Endothelial cell of umbilical vein (primary cell): ENCODE measurements at places on chromosomes 7 and 10. TPM values are rescaled to one million over a fixed set of nuclear protein-coding genes. Genes with fewer than 3 reads are reported as not detected.
A peak's percentile ranks its signal among the peaks of the same experiment; 100 is the strongest.

DNA sequence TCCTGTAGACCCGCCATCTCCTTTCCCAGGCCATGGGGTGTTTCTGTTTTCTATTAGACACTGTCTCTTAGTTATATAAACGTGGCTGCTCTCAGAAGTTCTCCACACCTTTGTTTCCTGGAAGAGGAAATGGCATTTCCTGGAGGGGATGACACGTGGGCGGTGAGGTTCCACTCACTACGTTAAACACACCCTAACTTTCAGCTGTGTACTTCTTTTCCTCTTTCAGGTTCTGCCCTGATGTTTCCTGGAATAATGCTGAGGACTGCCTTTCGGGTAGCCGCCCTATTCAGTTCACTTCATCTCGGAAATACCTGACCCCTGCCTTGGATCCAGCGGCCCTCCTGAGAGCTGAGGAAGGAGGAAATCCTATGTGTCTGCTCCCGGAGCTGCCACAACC, 3.4 kb upstream of the PRKCQ start:
- no peak for DNase-seq

GRCh38 chr7:135853499-135853898, 104.9 kb upstream of the FAM180A start:
- no peak for DNase-seq

- DNase-seq = no peak
These were observed 25.5 kb downstream of the C1GALT1 start for GRCh38 chr7:7207876-7208275.

STEAP1B gene
- 46.1 and 55.4 TPM in 2 replicates for total RNA-seq

IL2RA gene
- total RNA-seq = not detected in 2 replicates

TMEM213 gene
- not detected in 2 replicates for total RNA-seq

LLCFC1 gene
- total RNA-seq = not detected in 2 replicates

GRCh38 chr7:100003711-100004661, 11.4 kb upstream of the ZKSCAN1 start:
- DNase-seq = peak; percentile 43

DNA sequence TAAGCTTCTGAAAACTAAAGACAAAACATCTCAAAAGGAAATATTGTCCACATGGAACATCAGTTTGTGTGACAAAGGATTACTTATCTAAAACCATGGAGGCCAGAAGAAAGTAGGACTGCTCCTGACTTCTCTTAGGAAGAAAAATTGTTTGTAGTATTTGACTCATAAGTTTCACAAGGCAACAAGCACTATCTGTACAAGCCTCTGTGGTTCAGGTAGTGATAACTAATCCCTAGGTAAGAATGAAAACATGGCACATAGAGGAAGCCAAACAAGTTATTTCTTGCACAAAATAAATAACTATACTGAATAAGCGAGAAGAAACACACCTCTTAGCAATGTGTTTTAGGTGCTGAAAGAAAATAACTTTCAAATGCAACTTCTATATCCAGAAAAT, 30.3 kb downstream of the TFPI2 start:
- DNase-seq = no peak

MGMT gene
- total RNA-seq = 11.1 and 15.0 TPM in 2 replicates

DNA sequence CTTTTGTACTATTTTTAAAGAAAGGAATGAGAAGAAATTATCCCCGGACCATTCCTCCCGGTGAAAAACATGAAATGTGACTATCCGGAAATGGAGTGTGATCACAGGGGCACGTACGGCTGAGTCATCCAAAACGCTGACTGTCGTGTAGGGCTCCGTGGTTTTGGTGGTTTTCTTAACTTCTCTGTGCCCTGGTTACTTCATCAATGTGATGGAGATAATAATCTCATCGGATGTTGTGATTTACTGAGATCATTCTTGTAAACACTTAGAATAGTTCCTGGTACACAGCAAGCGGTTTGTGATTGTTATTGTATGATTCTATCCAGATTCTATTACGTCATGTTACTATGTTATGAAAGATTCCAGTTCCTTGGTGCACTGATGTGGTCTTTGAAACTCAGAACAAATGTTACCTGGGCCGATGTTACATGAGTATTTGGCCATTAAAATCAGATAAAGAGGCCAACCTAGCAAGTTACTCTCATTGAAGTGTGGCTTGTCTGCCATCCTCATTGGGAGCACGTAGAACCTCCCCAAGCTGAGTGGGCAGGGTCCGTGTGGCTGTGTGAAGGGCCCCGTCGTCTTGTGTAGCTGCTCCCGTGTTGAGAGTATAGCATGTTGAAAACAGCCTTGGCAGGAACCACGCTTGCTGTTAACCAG, 99.5 kb downstream of the CAMK1D start:
- peak; percentile 9 for DNase-seq

- DNase-seq = no peak
These were observed at the start of gene GPER1 for GRCh38 chr7:1087952-1088920. TSS of gene GPER1 (plus strand) at chr7:1088113. CDS start at chr7:1091729, 3,616 bp downstream.

CYP26C1 gene
- total RNA-seq = 2.0 and 3.0 TPM in 2 replicates

GRCh38 chr10:5691786-5692185, 7.1 kb downstream of the TASOR2 start:
- no peak for DNase-seq

DNA sequence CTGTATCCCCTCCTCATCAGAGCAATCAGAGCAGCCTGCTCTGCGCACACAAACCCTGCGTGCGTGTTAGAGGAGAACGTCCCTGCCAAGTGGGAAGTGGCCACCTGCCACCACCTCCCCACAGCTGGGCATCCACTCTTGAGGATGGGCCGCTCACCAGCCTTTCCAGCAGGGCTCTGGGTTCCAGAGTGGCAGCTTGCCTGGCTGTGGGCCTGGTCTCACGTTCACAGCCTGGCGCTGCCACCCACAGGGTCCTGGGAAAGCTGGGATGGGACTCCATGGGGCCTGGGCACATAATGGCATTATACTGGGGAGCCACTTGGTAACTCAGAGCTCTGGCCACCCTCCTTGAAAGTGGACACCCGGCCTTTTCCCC, 151.1 kb upstream of the PPP2R2D start:
- DNase-seq = no peak

GRCh38 chr7:47622946-47623640, 41.2 kb upstream of the TNS3 start:
- DNase-seq = no peak

DNA sequence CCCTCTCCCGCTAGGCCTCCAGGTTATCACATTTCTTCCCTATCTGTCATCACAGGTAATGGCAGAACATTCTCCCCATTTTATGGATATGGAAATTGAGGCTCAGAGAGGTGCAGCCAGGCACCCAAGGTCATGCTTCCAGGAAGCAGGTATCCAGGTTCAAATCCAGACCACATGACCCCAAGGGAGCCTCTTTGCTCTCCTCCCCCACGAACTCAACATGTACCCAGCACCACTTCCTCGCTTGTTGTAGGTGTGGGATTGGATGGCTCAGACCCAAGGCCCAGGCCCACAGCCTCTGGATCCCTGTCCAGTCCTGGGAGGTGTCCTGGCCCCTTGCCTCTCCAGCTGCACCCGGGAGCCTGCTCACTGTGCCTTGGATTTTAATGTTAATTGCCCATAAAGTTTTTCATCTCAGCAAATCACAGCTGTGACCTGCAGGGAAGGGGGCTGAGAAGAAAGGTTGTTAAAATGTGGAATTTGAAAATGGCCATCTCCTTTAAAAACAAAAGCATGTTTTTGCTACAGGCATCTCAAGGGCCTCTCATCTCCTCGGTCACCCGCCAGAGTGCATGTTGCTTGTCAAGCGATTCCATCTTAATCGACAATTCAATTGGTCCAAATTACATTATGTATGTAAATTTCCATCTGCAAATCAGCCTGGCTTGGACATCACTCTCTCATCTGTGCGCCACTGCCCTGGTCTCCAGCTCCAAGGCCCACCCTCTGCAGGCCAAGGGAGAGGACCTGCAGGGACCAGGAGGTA, 205.4 kb upstream of the ZMIZ1 start:
- DNase-seq = no peak

DNA sequence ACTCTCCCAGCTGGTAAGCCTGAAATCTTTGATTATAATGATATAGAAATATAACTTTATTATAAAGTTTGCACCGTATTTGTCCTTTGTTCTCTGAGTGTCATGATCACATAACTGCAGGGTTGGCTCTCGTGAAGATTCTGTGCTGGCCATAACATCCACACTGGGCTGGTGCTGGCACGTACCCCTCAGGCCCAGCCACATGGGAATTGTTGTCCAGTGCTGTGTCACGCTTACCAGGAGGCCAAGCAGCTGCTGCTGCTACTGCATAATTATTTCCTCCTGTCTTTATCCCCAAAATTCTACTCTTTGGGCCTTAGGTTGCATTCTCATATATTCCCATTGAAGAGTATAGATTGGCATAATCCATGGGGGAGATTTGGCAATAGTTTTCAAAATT, 20.8 kb upstream of the UCN3 start:
- DNase-seq = no peak

- no peak for DNase-seq
These were observed 1.5 kb upstream of the RELN start for GRCh38 chr7:103990991-103991390.

- no peak for DNase-seq
These were observed 359.4 kb upstream of the CELF2 start for GRCh38 chr10:10658172-10658785.

MKX gene
- not detected in 2 replicates for total RNA-seq

- no peak for DNase-seq
These were observed 512.6 kb upstream of the SEMA3D start for GRCh38 chr7:85699482-85699881.

DNA sequence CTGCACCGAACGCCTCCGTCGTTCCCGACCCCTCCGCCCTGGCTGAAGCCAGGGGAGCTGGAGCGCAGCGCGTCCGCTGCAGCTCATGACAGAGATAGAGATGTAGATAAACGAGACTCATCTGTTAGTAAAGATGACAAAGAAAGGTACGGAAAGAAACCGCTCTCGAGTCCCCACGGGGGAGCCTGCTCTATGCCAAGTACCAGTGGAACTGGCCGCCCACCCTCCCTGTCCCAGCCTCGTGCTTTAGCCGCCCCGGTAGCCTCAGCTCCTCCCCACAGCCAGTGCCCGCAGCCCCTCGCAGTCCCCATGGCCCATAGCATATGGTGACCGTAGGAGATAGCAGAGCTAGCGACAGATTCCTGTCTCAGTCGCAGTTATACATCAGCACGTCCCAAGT, 344.7 kb upstream of the GALNT17 start:
- DNase-seq = no peak

DNA sequence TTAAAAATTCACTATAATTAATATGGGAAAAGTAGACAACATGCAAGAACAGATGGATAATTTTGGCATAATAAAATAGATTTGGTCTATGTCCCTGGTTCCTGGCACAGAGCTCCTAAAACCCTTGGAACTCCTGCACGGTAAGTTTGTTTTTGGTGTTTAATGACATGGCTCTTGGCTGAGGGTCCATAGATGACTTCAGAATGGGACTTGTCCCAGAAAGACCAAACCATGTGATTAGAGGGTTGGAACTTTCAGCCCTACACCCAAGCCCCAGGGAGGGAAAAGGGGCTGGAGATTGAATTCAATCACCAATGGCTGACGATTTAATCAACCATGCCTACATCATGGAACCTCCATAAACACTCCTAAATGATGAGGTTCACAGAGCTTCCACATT, 12.6 kb upstream of the GSDME start:
- DNase-seq = no peak

GRCh38 chr10:64261092-64261491, 739.9 kb downstream of the REEP3 start:
- no peak for DNase-seq

CCL24 gene
- total RNA-seq = not detected in 2 replicates

GRCh38 chr10:30819341-30820181, 190.0 kb upstream of the LYZL2 start:
- DNase-seq = no peak

DNA sequence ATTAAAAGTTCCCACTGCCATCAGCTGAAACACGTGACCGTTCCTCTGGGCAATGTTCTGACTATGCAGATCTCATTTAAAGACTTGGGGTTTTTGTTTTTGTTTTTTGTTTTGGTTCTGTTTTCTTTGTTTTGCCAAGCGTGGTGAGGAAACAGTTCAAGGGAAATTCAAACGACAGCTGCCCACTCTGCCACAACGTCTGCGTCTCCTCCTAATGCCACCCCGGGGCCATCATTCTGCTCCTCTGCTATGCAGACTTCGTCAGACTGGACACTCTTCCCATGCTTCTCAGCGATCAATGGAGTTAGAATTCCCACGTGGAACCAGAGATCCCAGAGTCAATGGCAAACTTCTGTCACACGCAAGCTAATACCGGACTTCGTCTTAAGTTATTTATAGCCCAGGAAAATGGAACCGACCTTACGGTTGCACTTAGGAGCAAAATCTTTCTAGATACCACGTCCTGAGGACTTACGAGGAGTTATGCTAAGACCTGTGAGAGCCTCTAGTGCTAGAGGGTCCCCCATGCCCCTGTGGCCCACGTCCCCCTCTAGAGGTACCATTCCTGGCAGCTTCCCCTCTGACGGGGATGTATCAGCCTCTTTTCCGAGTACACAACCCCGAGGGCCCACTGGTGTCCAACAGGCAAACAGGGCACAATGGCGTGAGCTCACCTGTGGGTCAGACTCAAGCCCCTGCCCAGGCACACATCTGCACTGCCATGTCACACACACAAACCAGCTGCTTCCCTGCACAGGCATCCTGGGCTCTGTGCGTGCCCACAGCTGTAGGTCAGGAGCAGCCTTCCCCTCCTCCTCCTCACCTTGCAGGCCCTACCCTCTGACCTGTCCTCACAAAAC, 24.4 kb downstream of the EBF3 start:
- DNase-seq = no peak

- DNase-seq = peak; percentile 64
These were observed 39.0 kb downstream of the ADK start for GRCh38 chr10:74189999-74190421.

GRCh38 chr10:24467605-24468004, 256.1 kb downstream of the ARHGAP21 start:
- DNase-seq = no peak

DNA sequence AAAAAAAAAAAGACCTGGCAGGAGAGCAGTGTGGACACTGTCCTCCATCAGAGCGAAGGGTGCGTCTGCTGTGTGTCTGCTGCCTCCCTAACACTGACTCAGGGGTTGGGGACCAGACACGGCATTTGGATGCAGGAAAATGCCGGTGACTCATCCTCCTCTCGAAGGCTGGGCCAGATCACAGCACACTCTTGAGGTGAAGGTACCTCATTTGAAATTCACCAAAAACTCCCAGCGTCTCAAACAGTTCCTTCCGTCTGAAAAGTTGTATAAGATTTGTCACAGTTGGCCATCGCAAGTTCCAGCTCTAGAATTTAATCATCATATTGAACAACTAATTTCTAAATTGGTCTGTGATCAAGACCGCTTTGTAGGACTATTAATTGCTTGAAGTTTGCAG, 118.1 kb upstream of the LYZL2 start:
- no peak for DNase-seq

DNA sequence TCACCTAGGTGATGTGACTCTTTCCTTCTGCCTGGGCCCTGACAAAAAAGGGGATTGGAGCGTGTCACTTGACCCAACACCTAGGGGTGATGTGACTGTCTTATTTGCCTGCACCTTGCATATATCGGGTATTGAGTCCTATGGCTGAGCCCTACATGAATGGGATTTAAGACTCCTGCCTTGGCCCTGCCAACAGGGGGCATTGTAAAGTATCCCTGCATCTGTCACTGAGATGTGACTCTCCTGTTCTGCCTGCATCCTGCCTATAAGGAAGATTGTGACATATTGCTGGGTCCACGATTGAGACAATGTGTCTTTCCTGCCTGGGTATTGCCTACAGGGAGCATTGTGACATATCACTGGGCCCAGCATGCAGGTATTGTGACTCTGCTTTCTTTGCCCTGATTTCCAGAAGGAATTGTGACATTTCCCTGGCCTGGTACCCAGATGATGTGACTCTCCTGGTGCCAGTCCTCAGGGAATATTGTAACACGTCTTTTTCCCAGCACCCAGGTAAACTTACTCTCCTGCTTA, 14.2 kb upstream of the ZNF107 start:
- DNase-seq = no peak

- no peak for DNase-seq
These were observed 17.0 kb upstream of the CASD1 start for GRCh38 chr7:94492601-94493000.
